ENCODE measurements at places on chromosomes 1 and 21. TPM values are rescaled to one million over a fixed set of nuclear protein-coding genes. Genes with fewer than 3 reads are reported as not detected.
A peak's percentile ranks its signal among the peaks of the same experiment; 100 is the strongest.

DNA sequence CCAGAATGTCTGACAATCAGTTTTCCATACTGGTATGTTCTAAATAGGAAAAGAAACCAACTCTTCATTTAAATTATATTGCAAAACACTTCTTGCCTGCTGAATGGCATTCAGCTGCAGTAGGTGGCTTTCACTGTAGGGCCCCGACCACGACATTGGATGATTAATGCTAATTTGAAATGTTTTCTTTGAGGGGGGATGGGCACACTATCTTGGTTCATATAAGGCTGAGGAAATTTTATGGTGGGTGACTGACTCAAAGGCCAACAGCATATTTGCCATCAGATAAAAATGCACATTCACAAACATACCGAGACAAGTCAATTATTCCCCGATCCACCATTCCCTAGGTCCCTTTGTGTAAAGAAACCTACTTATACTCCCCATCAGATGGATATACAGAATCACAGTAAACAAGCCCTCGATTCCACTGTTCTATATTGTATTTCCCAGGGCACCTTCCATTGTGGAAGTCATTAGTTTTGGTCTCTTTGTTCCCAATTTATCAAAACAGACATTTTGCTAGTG lies 464.2 kb upstream of the DAB1 start:
- DNase-seq = no peak

- no peak for DNase-seq
These were observed 2.9 kb upstream of the PSMB2 start for GRCh38 chr1:35644204-35644603.

DNA sequence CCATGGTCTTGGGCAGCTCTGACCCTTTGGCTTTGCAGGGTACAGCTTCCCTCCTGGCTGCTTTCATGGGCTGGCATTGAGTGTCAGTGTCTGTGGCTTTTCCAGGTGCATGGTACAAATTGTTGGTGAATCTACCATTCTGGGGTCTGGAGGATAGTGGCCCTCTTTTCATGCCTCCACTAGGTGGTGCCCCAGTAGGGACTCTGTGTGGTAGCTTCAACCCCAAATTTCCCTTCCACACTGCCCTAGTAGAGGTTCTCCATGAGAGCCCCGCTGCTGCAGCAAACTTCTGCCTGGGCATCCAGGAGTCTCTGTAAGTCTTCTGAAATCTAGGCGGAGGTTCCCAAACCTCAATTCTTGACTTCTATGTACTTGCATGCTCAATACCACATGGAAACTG lies 494.5 kb upstream of the LRRC7 start:
- no peak for DNase-seq

GRCh38 chr1:12405325-12406210 lies 175.7 kb downstream of the VPS13D start:
- DNase-seq = no peak

DNA sequence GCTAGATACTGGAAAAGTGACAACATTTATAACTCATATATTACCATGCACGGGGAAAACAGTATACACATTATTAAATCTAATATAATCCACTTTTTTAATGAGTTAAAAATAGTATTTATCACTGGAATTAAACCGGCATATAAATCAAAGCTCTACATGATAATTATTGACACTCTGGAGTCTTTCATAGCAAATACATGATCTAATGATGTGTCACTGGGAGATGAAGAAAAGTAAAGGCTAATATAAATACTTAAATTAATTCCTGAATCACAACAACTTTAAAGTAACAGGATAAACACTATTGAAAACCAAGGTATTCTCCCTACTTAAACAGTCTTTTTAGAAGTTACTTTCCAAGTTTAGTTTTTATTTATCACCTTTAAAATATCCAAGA lies 52.4 kb upstream of the ASPM start:
- no peak for DNase-seq

- no peak for DNase-seq
These were observed 15.5 kb downstream of the DYRK1A start for GRCh38 chr21:37381883-37382585.

GRCh38 chr1:64530969-64531692 lies 61.2 kb downstream of the CACHD1 start:
- no peak for DNase-seq

DNA sequence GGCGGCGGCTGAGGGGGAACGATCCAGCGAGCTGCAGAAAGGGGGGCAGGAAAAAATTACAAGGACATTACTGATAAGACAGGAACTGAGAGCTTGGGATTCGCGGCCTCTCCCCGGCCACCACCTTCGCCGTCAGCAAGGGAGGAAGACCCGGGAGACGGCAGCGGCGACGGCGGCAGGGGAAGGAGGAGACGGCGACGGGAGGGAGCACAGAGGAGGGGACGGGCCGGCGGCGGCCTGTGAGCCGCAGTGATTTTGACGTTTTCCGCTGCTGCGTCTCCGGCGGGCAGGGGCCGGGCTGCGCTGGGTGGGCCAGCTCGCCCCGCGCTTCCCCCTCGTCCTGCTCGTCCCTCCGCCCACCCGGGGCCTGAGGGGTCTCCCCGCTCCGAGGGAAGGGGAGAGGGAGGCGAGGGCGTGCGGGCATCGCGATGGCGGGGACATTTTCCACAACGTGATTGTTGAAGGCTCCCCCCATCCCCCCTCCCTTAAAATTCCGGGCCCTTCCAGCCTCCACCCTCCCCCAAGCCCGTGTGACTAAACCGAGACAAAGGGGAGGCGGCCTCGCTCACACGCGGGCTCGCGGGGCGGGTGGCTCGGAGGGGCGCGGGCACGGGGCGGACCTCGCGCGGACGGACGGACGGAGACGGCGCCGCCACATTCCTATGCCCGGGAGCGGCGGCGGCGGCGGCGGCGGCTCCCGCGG lies 407 bp downstream of the CAMSAP2 start:
- peak; percentile 48 for DNase-seq

DNA sequence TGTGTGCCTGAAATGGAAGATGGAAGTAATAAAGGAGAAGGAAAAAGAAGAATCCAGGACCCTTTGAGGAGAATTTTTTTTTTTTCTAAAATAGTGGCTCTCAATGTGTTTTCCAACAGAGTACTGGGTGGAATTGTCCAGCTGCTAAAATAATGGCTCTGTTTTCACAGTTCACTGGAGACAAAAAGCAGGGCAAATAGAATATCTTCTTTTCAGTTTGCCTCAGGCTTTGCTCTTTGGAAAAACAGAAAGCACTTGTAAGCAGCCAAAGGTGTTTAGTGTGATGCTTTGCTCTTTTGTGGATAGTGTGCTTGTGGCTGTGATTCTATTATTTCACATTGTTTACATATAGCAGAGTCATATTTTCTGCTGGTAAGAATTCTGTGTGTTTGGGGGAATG lies 77.4 kb upstream of the MROH9 start:
- DNase-seq = no peak

GRCh38 chr1:88401313-88401712 lies 282.8 kb upstream of the PKN2 start:
- no peak for DNase-seq

- no peak for DNase-seq
These were observed 9.7 kb downstream of the BRDT start for GRCh38 chr1:91958926-91959325.

GRCh38 chr1:20727746-20728316 lies 4.7 kb downstream of the SH2D5 start:
- no peak for DNase-seq

DNA sequence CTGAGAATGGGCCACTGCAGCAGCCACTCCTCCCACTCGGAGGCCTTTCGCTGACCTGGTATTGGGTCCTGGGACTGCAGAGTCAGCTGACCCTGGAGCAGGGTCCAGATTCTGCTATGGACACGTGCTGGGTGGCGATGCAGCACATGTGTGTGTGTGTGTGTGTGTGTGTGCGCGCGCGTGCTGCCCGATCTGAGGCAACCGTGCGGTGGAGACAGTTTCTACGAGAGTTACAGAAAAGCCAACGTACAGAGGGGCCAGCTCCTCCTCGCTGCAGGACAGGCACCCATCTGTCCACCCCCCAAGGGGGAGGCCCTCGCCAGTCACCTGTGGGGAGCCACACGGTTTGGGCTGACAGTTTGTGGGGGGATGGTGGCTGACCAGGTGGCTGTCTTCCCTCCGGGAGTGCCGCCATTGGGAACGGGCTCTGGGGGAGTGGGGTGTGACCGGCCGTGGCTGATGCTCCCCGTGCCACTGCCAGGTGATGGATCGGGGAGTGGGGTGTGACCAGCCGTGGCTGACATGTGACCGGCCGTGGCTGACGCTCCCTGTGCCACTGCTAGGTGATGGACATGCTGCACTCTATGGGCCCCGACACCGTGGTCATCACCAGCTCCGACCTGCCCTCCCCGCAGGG lies 24.0 kb downstream of the CSTB start:
- DNase-seq = no peak

GRCh38 chr1:214264196-214264595 lies 16.8 kb upstream of the SMYD2 start:
- no peak for DNase-seq

DNA sequence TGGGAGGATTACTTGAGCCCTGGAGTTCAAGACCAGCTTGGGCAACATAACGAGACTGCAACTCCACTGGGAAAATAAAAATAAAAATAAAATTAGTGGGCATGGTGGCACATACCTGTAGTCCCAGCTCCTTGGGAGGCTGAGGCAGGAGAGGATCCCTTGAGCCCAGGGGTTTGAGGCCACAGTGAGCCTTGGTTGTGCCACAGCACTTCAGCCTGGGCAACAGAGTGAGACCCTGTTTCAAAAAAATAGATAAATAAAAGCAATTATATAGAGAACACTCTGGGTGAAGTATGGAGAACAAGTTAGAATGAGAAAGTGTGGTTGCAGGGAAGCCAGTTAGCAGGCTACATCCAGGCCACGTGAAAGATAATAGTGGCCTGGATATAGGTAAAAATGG lies 25.7 kb downstream of the CXADR start:
- DNase-seq = no peak

DNA sequence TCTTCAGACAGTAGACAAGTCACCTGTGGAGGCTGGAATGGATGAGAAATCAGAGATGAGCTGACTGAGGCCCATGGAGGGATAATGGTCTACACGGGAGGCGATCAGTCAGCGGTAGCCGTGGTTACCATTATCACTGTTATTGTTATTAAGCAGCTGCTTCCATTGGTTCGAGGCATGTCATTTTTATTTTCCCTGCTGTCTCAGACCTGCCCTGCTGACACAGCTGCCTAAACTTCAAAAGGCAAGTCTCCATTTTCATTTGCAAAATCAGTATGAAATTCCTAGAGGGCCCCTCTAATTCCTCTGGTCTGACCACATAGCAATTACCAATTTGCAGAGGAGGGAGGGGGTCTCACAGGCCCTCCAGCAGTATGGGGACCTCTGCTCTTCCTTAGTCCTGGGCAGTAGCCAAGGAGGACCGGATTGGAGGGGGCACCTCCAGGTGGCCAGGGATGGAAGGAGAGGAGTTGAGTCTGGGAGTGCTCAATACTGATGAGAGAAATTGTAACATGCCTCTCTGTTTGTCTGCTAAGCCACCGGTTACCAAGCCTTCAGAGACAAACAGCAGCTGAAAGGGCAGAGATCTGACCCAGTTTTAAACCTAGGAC lies 184.2 kb downstream of the TRABD2B start:
- no peak for DNase-seq

DNA sequence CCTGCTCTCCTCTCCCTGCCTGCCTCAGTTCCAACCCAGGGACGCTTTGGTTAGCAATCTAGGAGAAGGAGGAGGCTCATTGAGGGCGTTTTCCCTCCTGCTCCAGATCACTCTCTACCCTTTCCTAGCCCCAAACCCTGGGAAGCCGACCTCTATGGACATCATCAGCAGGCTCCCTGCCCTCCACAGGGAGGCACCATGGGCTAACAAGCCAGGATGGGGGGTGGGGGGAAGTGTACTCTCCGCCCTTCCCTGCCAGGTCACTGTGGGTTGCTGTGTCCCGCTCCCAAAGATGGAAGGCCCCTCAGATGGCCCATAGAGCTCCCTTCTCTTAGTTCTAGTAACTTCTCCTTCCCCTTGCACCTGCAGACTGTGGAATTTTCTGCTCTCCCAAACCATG lies 35.7 kb downstream of the KCND3 start:
- no peak for DNase-seq

DNA sequence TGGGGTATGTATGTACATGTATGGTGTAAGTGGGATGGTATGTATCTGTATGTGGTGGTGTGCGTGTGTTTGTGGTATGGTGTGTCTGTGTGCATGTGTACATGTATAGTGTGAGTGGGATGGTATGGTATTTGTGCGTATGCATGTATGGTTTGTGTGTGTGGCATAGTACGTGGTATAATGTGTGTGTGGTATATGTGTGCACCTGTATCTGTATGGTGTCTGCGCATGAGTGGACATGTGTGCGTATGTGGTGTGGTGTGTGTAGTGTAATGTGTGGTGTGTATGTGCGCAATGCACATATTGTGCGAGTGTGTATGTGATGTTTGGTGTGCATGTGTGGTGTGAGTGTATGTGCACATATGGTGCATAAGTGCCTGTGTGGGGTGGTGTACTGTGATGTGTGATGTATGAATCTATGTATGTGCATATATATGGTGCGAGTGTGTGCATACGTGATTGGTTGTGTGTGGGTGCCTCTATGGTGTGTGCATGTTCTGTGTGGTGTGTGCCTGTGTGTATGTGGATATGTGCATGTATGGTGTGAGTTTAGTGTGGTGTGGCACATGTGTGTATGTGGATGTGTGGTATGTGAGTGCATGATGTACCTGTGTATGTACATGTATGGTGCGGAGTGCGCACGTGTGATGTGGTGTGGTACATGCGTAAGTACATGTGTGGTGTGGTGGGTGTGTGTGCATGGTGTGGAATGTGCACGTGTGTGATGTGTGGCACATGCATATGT lies 38.8 kb downstream of the WDR4 start:
- DNase-seq = no peak

DNA sequence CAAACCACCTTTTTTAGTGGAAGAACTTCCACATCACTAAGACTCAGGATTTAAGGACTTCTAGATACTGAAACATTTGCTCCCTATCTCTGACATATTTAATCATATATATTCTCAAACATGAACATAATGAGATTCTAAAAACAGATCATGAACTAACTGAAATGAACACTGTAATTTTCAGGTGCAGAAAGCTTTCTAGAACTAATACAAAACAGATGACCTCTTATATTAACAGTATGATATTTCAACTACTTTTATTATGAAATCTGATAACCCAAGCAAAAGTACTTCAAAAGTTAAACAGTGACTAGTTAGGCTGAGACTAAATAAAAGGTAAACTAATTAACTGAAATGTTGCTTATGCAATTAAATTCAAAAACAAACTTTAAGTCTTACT lies 157.5 kb downstream of the COP1 start:
- DNase-seq = no peak

GRCh38 chr1:28099050-28099769 lies 10.8 kb upstream of the EYA3 start:
- DNase-seq = no peak

GRCh38 chr1:116766616-116767469 lies 12.6 kb downstream of the CD2 start:
- no peak for DNase-seq

- no peak for DNase-seq
These were observed 25.6 kb downstream of the SEC16B start for GRCh38 chr1:177944016-177944949.

- peak; percentile 44 for DNase-seq
These were observed 1.9 kb downstream of the EFNA3 start for GRCh38 chr1:155080312-155081228.

The HSD11B1 gene
- total RNA-seq = 4.0 TPM

The SLC1A7 gene
- total RNA-seq = not detected

The KCNT2 gene
- not detected for total RNA-seq

The KCNJ9 gene
- not detected for total RNA-seq

The CD160 gene
- total RNA-seq = not detected

The SIM2 gene
- not detected for total RNA-seq

The ACKR1 gene
- total RNA-seq = not detected

The WNT9A gene
- 0.10 TPM for total RNA-seq

The PTCH2 gene
- 1.6 TPM for total RNA-seq
